AG09309 (cell line): ENCODE measurements at places on chromosomes 2 and 18.

GRCh38 chr2:232385660-232386489, 7.3 kb downstream of the ALPP start:
- DNase-seq = peak; percentile 97

DNA sequence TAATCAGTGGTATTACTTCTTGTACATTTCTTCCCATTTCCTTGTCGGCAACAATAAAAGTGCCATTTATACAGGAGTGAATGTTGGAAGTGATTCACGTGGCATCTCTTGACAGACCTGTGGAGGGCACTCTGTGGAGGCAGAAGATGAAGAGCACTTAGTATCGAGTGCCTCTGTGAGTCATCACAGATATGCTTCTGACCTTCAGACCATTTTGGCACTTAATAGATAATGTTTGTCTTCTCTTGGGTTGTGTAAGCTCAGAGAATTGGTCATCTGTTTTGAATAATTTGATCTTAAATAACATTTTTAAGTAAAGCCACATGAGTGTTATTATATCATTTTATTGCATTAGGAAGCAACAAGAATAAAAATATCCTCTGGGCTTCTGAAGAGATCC, 305.5 kb downstream of the PTPRM start:
- no peak for DNase-seq

GRCh38 chr2:138867341-138867740, 87.2 kb upstream of the NXPH2 start:
- no peak for DNase-seq

GRCh38 chr2:112615051-112615450, 30.6 kb downstream of the CHCHD5 start:
- DNase-seq = no peak

GRCh38 chr2:170375192-170375591, 197.2 kb downstream of the MYO3B start:
- DNase-seq = no peak

DNA sequence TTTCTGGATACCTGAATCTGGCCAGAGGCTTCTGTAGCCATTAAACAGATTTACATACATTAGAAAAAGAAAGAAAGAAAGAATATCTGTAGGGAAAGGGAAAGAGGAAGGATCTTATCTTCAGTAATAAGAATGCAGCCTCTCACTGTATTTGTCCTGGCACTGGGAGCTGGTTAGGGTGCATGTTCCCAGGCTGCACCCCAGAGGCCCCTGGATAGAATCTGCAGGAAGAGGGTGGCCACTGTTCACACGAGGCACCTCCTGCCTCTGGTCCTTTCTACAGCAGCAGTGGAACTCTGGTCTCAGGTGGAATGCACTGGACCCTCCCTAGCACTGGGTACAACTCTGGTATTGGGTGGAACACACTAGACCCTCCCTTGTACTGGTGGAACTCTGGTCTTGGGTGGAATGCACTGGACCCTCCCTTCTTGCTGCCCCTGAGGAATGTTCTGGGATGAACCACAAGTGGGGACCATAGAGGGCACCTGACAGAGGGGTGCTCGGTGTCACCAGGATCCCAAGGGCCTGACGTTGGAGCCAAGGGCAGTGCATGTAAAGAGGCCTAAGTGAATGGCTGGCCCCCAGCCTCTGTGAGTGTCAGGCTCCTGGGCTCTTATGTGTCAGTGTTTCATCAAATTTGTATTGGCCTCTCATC, 27.4 kb upstream of the PXDN start:
- no peak for DNase-seq

- DNase-seq = no peak
Observed at GRCh38 chr2:82098617-82099016, 1794.1 kb upstream of the LRRTM1 start.

- no peak for DNase-seq
Observed at GRCh38 chr18:72207280-72207679, 336.9 kb downstream of the CBLN2 start.

DNA sequence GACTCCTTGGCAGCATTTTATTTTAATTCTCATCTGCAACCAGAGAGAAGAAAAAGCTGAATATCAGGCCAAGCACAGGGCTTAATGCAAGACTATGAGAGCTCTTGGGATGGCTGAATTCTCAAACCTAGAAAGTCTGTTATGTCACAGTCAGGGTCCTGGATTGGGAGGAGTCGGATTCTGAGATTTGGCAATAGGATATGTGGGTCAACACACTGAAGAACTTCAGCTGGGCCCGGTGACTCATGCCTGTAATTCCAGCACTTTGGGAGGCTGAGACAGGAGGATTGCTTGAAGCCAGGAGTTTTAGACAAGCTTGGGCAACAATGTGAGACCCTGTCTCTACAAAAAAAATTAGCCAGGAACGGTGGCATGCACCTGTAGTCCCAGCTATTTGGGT, 102.4 kb downstream of the COL3A1 start:
- no peak for DNase-seq

DNA sequence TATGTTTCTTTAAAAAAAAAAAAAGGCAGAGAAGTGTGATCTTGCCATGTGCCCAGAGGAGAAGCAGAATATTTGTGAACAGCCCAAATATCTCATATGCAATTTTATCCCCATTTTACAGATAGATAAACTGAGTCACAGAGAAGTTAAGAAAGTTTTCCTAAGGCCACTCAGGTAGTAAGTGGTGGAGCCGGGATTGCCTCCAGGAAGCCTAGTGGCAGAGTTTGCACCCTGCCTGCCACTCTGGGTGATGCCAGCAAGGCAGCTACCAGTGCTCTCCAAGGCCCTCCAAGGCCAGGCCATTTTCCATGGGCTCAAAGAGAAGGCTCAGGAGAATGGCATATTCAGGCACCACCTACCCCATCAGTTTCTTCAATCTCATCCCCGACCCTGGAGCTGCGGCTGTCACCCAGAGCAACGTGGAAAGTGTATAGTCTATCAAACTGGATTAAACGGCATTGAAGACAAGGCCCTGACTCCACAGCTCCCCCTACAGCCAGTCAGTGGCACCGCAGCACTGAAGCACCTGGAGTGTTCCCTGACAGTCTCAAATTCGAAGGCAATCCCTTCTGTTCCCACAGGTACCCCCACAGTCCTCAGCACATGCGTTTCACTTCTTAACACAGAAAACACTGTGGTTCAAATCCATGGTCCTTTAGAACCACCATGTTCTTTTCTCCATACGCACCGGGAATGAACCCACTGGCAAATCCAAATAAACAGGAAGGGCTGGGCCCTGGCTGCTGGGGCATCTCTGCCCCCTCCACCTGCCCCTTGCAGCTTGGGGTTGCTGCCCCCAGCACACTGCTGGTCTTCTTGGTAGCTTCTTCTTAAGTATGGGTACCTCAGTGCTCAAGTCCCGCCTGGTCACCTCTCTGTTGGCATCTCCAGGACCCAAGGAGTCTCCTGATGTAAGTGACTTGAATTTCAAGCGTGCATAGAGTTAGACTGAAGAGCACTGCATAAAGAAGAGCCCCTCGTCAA, 175.3 kb downstream of the INHBB start:
- DNase-seq = no peak

- no peak for DNase-seq
Observed at GRCh38 chr2:17749753-17750438, 3.7 kb downstream of the SMC6 start.

- no peak for DNase-seq
Observed at GRCh38 chr18:60246606-60247005, 126.0 kb downstream of the MC4R start.

DNA sequence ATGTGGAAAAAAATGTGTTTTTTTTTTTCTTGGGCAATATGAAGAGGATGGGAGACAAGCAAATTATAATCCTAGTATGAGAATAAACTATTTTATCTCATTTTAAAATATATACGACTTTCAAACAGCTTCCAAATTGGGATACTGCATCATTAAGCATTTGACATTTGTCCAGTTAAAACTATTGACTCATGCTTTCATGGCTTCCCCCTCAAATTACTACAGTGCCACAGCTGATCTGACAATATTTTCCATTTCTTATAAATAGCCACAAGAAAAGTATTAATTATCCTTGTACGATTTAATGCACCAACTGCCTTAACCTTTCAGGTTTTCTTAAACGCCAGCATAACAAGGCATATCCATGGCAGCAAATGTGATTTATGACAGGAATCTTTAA, 1134.8 kb upstream of the ZEB2 start:
- no peak for DNase-seq

- no peak for DNase-seq
Observed at GRCh38 chr2:241983571-241984270, 114.2 kb downstream of the RTP5 start.

DNA sequence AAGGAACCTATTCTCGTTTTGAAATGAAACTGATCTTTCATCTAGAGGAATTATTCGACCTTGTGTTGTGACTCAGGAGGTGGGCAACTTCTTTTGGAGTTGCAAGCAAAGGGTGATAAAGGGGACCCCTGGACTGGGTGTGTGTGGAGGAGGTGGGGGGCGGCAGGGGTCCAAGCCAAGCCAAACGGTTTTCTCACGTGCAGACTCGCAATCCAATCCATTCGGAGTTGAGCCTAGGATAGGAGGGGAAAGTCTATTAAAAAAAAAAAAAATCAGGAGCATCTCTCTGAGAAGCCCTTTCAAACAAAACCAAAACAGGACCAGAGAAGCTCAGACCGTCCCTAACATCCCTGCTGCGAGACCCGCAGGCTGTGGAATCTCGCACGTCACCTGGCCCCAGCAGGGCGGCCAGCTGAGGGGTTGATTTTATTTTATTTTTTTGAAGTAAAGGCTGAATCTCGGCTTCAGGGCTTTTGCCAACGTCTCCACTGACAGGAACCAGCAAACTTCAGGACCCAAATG, 3.7 kb upstream of the ZEB2 start:
- DNase-seq = no peak

DNA sequence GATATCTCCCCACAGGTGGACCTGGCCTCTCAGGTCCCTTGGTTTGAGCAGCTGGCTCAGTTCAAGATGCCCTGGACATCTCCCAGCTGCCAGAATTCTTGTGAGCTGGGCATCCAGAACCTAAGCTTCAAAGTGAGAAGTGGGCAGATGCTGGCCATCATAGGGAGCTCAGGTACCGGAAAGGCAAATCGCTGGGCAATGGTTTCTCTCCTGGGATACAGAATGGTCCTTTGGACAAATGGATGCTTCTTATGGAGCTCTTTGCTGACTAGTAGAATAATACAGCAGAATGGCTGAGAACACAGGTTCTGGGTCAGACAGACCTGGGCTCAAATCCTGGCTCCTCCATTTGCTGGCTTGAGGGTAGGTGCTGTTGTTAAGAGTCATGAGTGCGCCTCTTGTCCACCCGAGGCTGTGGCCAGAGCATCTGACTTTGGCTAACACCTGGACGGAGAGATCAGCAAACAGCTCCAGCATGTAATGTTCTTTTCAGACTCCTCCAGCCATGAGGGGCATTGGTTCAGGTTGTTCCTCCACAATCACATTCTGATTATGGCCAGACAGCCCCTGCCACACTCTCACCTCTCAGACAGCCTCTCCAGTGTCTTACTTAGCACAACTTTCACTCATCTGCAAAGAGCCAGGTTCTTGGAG, 7.5 kb downstream of the ABCG8 start:
- no peak for DNase-seq

- DNase-seq = peak; percentile 52
Observed at GRCh38 chr2:237874585-237875161, 15.2 kb downstream of the RAMP1 start.

- no peak for DNase-seq
Observed at GRCh38 chr2:216949700-216950413, 90.0 kb upstream of the TNP1 start.
